ENCODE measurements at places on chromosomes 16 and 17. TPM values are rescaled to one million over a fixed set of nuclear protein-coding genes. Genes with fewer than 3 reads are reported as not detected.

The ZDHHC1 gene
- total RNA-seq, result 8.4 TPM

GRCh38 chr17:73729101-73729500 is 84.9 kb upstream of the SDK2 start:
- H3K4me1 ChIP-seq, result no peaks in the 10 kb centered on the region
- H3K36me3 ChIP-seq, result no peaks in the 10 kb centered on the region
- no peaks in the 10 kb centered on the region for H3K27me3 ChIP-seq
- H3K27ac ChIP-seq, result no peak overlapping the region

The PABPN1L gene
- total RNA-seq, result not detected

DNA sequence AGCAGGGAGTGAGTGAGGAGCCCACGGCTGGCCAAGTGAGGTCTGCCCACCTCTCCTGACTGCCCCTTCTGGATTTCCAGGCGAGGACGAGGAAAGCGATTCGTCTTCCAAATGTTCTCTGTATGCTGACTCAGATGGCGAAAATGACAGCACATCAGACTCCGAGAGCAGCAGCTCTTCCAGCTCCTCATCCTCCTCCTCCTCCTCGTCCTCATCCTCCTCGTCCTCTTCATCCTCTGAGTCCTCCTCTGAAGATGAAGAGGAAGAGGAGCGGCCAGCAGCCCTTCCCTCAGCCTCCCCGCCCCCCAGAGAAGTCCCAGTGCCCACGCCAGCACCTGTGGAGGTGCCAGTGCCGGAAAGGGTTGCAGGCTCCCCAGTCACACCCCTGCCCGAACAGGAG is 13.7 kb upstream of the HSD3B7 start:
- H3K27me3 ChIP-seq, result no peaks in the 10 kb centered on the region
- no peaks in the 10 kb centered on the region for H3K4me1 ChIP-seq
- no peaks in the 10 kb centered on the region for H3K36me3 ChIP-seq
- DNase-seq, result peak; percentile 56
- H3K4me3 ChIP-seq, result no peak overlapping the region

- no peaks in the 10 kb centered on the region for H3K4me1 ChIP-seq
- no peaks in the 10 kb centered on the region for H3K36me3 ChIP-seq
- no peaks in the 10 kb centered on the region for H3K27me3 ChIP-seq
- no peak overlapping the region for H3K27ac ChIP-seq
- H3K4me3 ChIP-seq, result no peak overlapping the region
These were observed 216.0 kb downstream of the ZNF423 start for GRCh38 chr16:49639739-49640431.

DNA sequence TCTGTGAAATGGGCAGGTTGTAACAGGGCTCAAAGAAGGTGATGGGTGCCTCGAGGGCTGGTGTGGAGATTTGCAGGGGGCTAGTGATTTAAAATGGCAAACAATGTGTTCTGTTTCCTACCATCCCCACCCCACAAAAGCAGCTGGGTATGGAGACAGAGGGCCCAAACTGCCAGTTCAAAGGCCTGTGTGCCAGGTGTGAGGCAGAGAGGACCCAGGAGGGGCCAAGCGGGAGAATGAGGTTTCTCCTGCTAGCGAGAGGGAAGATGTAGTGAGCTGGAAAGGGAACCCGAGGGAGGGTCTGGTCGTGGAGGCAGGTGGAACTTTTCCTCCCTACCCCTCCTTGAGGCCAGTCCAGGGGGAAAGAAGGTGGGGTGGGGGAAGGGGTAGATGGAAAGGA is 39.4 kb downstream of the LAT start:
- no peaks in the 10 kb centered on the region for H3K27me3 ChIP-seq
- no peak overlapping the region for H3K4me3 ChIP-seq
- no peak for DNase-seq
- H3K27ac ChIP-seq, result no peak overlapping the region

GRCh38 chr17:17783825-17784656 is 52.7 kb downstream of the SREBF1 start:
- no peaks in the 10 kb centered on the region for H3K27me3 ChIP-seq
- peak overlapping the region; percentile 9 for H3K4me3 ChIP-seq
- no peaks in the 10 kb centered on the region for H3K36me3 ChIP-seq

The EFNB3 gene
- total RNA-seq, result 0.84 TPM

DNA sequence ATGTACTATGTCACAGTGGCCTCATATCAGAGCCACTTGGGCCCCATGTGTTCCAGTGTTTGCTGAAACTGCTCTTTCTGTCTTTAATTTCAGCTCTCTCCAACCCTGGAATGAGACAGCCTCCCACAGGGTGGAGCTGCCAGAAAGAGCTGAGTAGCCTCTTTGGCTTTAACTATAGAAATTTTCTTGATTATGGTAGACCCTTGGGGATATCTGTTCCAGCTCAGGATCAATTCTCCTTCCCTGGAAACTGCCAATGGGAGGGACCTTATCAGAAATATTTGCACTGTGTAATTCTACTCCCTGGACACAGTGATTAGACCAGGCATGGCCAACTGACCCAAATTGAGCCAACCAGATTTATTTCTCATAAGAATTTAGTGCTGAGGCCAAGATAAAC is 39.0 kb upstream of the KDM8 start:
- no peak overlapping the region for H3K4me3 ChIP-seq
- no peaks in the 10 kb centered on the region for H3K27me3 ChIP-seq
- H3K36me3 ChIP-seq, result no peaks in the 10 kb centered on the region
- DNase-seq, result no peak
- H3K4me1 ChIP-seq, result no peaks in the 10 kb centered on the region

GRCh38 chr16:84234321-84235241 is 5.2 kb downstream of the KCNG4 start:
- H3K27ac ChIP-seq, result no peak overlapping the region
- H3K4me1 ChIP-seq, result no peaks in the 10 kb centered on the region
- DNase-seq, result no peak
- H3K36me3 ChIP-seq, result no peaks in the 10 kb centered on the region
- no peak overlapping the region for H3K4me3 ChIP-seq

- H3K27me3 ChIP-seq, result no peaks in the 10 kb centered on the region
- DNase-seq, result peak; percentile 70
- H3K4me1 ChIP-seq, result no peaks in the 10 kb centered on the region
- no peak overlapping the region for H3K27ac ChIP-seq
These were observed 3.4 kb downstream of the NECAB2 start for GRCh38 chr16:83971165-83972130.

- H3K27me3 ChIP-seq, result no peaks in the 10 kb centered on the region
- H3K27ac ChIP-seq, result no peak overlapping the region
- DNase-seq, result no peak
- H3K4me3 ChIP-seq, result no peak overlapping the region
These were observed 38.2 kb downstream of the CMTM4 start for GRCh38 chr16:66658143-66658859.

The C16orf95 gene
- total RNA-seq, result 2.2 TPM

DNA sequence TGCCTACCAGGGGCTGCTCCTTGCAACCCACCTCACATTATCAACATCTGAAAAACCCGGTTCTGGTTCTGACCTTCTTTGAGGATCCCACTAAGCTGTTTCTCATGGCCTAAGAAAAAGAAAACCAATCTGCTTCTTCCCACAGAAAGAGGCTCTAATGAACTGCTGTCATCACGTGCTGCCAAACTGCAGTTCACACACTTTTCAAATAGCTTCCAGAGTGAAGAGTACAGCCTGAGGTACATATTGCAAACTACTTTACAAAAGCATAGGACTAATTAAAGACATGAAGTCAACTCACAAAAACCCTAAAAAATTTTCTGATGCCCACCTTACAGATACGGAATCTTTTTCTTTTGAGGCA is 36.7 kb downstream of the SMG6 start:
- H3K27ac ChIP-seq, result no peak overlapping the region
- H3K4me3 ChIP-seq, result no peak overlapping the region
- H3K27me3 ChIP-seq, result no peaks in the 10 kb centered on the region
- peaks cover 7% of the 10 kb centered on the region for H3K4me1 ChIP-seq

DNA sequence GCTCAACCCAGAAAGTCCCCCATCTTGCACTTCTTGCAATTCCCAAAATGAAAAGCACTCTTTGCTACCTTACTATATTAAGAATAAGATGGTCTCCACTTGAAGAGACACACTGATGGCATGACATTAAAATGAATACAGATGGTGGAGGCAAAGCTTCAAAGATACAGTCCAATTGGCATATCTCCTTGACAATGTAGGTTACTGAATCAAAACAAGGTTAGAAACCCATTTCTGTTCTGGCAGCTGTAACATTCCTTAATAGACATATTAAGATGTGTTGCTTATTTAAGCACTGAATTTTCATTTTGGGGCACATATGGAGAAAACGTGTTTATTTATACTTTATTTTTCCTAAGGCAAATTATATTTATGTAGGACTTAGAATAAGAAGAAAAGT is 1262.8 kb upstream of the CDH8 start:
- H3K4me1 ChIP-seq, result no peaks in the 10 kb centered on the region
- H3K4me3 ChIP-seq, result no peak overlapping the region
- H3K27ac ChIP-seq, result no peak overlapping the region
- H3K36me3 ChIP-seq, result no peaks in the 10 kb centered on the region

- DNase-seq, result no peak
- no peak overlapping the region for H3K4me3 ChIP-seq
- H3K27me3 ChIP-seq, result no peaks in the 10 kb centered on the region
- no peaks in the 10 kb centered on the region for H3K36me3 ChIP-seq
- H3K27ac ChIP-seq, result no peak overlapping the region
- no peaks in the 10 kb centered on the region for H3K4me1 ChIP-seq
These were observed 1.5 kb downstream of the SNX29 start for GRCh38 chr16:11978080-11978479.

DNA sequence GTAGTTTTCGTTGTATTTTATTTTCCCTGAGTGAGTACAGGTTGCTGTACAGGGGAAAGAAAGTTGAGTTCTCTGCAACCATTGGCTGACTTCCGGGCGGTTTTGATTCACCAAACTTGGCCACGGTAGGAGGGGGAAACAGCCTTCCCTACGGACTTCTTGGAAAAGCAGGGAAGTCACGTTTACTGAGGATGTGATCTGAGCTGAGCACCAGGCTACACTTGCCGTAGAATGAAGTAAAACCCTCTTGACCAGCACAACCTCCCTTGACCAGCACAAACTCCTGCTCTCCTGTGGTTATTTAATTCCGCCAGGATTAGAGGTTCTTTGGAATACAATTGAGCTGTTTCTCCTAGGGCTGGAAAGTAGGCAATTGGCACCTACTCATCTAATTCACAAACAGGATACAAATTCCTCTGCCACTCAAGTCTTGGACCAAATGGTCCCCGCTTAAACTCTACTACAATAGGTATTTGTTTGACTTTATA is 242.0 kb upstream of the RBFOX1 start:
- H3K4me1 ChIP-seq, result no peaks in the 10 kb centered on the region
- no peaks in the 10 kb centered on the region for H3K36me3 ChIP-seq
- DNase-seq, result no peak
- H3K27ac ChIP-seq, result no peak overlapping the region

Measured in aorta (tissue), 5 donors.